ENCODE measurements at places on chromosomes 1 and 21.

DNA sequence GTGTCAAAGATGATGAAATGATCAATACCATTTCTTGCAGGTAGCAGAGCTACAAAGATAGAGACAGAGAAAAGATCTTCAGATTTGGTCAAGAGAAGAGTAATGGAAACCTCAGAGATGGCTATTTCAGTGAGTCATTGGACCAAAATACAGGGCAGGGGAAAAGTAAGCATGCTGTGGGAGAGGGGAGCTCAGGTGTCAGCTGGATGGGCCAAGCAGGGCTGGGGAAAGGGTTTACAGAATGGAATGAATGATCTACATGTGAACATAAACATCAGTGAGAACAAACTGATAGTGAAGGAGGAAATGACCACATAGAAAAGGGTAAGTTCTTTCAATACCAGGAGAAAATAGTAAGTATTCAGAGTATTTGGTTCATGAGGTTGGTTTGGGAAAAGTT lies 61.4 kb upstream of the CNN3 start:
- ATAC-seq = no peak

- ATAC-seq = no peak
Measured at GRCh38 chr1:53524428-53525375, 65.5 kb downstream of the DMRTB1 start.

GRCh38 chr1:156933136-156933535 lies 12.7 kb downstream of the LRRC71 start:
- no peak for ATAC-seq

GRCh38 chr21:17709266-17709611 lies 96.5 kb upstream of the BTG3 start:
- ATAC-seq = no peak

DNA sequence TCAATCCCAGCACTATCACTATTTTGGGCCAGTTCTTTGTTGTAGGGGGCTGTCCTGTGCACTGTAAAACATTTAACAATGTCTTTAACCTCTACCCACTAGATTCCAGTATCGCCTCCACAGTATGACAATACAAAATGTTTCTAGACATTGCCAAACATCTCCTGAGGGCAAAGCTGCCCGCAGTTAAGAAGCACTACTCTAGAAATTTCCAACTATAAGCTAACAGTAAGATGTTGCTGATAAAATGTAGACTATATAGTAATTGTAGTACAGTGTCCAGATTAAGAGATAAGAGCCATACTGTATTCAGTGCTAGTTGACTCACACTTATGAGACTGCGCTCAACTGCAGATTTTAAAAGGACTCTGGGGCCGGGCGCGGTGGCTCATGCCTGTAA lies 5.0 kb downstream of the MTF1 start:
- no peak for ATAC-seq

- no peak for ATAC-seq
Measured at GRCh38 chr21:41821756-41822431, 55.0 kb upstream of the RIPK4 start.

DNA sequence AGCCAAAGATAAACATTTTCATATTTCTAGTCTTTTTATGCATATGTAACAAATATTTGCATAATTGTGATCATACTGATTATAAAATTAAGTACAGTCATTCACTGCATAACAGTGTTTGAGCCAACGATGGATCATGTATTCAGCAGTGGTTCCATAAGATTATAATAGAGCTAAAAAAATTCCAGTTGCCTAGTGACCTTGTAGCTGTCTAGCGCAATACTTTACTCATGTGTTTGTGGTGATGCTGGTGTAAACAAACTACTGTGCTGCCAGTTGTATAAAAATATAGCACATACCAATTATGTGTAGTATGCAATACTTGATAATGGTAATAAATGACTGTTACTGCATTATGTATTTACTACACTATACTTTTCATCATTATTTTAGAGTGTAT lies 2.1 kb upstream of the S100A10 start:
- no peak for ATAC-seq

DNA sequence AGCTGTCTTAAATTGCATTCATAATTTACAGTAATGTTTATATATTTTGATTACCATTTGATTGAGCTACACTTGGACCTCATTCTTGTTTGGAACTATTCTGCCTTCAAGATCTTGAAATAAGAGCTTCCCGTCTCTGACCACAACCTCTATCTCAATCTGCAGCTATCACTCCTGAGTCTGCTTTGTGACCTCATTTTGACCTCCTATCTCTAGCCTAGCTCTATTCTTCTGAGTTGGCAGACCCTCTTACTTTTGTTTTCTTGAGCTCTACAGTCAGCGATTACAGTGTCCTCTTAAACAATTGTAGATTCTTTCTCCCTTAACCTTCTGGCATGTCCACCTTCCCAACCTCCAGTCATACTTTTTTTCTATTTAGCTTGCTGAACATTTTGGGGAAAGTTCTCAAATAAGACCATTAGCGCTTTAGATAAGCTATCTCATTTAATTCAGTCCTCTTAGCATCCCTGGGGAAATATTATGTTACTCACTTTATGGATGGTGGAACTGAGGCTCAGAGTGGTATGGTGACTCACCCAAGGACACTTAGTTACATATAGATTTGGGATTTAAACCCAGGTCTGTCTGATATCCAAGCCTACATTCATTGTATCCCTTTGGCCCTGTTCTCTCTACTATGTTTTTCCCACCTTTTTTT lies 19.1 kb downstream of the RPAP2 start:
- ATAC-seq = no peak

- no peak for ATAC-seq
Measured at GRCh38 chr1:81125672-81126071, 675.1 kb upstream of the ADGRL2 start.

DNA sequence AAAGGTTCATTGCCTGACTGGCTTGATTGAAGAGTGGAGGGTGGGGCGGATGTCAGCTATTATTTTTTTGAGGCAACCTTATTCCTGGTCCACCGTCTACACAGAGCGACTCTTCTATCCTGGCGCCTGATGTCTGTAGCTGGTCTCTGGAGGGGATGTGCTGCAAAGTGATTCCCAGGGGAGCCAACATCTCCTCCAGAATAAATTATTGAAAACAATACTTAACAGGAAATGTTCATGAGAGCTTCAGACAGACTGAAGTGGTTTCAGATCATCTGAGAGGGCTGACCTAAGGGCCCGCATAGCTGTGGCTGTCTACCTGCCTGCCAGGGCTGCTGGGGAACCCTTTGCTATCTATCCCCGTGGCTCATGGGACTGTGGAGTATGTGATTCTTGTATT lies 66.7 kb downstream of the TEX35 start:
- ATAC-seq = no peak

DNA sequence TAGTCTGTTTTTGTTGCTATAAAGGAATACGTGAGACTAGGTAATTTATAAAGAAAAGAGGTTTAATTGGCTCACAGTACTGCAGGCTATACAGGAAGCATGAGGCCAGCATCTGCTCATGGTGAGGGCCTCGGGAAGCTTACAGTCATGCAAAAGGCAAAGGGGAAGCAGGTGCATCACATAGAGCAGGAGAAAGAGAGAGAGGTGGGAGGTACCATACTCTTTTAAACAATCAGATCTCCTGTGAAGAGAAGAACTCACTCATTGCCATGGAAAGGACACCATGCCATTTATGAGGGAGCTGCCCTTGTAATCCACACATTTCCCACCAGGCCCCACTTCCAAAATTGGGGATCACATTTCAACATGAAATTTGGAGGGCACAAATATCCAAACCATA lies 12.7 kb downstream of the PPP1R12B start:
- ATAC-seq = no peak

GRCh38 chr1:86573763-86574484 lies 27.0 kb downstream of the CLCA4 start:
- no peak for ATAC-seq

GRCh38 chr1:67952071-67952470 lies 98.4 kb downstream of the DIRAS3 start:
- no peak for ATAC-seq

DNA sequence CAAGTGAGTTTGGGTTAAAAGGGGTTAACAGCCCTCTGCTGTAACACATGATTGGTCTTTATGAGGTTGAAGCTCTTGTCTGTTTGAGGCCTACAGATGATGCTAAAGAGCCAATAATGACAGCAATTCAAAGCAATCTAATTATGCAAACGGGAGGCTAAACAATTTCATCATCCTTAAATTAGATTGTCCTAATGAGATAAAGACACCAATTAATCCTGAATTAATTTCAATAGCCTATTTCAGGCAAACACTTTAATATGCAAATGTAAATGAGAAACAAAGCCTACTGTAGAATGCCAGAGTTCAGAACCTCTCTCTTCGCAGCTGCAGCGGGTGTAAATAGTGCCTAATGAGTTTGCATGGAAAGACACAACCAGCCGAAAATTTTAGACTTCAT lies 504.7 kb upstream of the PBX1 start:
- ATAC-seq = no peak

DNA sequence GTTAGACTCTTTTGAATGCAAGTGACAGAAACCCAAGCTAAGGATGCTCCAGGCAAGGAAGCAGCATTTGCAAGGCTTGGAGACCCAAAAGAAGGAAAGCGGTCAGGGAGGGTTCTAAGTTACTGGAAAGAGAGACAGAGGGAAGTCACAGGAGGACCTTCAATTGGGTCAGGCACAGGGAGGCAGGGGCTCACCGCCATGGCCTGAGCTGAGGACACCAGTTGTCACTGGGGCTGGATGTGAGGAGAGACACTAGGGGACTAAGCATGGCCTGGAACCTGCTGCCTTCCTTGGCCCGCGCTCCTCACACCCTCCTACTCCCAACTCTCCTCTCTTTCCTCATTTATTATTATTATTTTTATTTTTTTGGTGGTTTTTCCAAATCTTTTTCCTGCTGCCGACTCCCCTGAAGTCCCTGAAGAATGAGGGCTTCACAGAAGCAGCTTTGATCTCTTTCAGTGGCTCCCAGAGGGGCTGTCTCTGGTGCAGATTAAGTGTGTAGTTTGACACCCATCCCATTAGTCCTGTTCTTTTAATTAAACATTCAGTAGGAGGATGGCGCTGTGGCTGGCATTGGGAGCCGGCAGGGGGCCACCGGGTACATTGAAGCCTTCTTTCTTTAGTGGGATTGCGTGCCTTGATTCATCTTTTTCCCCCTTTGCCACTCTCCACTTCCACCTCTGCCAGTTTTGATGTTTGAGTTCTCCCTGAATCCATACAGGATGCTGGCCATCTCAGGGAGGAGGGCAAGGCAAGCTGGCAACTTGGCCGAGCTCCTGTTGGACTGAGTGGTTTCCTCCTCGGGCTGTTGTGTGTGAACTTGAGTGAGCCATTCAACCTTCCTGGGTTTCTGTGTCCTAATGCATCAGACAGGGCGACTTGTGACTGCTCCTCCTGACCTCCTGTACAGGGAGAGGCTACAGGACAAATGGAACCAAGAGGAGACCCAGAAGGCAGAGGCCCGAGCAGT lies 59.3 kb downstream of the MDM4 start:
- no peak for ATAC-seq

DNA sequence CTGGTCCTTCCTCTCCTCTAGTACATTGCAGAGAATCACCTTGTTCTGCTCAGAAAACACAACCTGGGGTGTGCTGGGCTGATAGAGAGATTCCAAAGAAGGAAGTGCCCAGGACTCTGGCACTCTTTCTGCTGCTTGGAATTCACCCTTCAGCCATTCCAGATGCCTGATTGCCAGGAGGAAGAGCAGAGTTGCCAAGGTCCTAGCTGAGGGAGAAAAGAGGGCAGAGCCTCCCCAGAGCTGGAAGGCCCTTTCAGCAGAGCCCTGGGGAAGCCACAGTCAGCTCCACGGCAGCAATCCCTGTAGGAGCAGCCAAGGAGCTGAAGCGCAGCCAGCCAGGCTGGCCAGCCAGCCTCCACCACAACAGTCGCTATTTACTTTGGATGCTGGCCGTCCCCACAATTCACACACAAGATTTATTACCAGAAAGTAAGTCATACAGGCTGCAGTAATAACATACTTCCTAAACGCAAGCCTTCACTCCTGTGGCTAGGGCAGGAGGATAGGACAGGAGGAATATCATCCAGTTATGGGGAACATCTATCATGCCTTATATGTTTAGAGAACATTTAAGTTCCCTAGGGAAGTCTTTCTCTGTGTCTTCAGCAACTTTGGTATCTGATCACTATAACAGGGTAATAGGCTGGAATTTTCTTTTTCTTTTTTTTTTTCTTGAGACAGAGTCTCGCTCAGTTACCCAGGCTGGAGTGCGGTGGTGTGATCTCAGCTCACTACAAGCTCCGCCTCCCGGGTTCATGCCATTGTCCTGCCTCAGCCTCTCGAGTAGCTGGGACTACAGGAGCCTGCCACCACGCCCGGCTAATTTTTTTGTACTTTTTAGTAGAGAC lies 36.6 kb upstream of the SLC44A3 start:
- ATAC-seq = peak; percentile 52

- ATAC-seq = peak; percentile 86
Measured at GRCh38 chr1:43454270-43455011, 710 bp upstream of the HYI start.

DNA sequence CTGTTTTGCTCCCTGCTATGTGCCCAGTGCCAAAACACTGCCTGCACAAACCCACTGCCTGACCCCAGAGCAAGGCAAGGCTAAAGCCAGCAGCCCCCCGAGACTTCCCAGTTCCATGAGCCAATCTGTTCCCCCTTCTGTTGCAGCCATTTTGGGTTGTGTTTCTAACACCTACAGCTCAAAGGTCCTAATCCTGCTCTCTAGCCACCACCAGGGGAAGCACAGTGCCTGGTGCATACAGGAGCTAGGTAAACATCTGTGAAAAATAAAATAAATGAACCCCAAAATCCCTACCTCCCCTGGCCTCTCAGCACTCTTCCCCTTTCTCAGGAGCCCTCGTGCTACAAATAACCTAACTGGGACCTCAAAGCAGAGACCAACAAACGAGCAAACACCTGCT lies 190.2 kb downstream of the MATN1 start:
- no peak for ATAC-seq

GRCh38 chr1:25810341-25811299 lies 9.1 kb upstream of the MTFR1L start:
- ATAC-seq = peak; percentile 36

- ATAC-seq = no peak
Measured at GRCh38 chr1:64699327-64699726, 45.5 kb upstream of the RAVER2 start.

- ATAC-seq = no peak
Measured at GRCh38 chr1:224781800-224782199, 147.7 kb upstream of the DNAH14 start.

- no peak for ATAC-seq
Measured at GRCh38 chr1:32877211-32878110, 6.7 kb upstream of the FNDC5 start.

- no peak for ATAC-seq
Measured at GRCh38 chr1:28811766-28812668, at the start of gene OPRD1. Gene OPRD1 (plus strand): TSS chr1:28812170. CDS start chr1:28812384, 214 bp downstream.

- ATAC-seq = no peak
Measured at GRCh38 chr1:89261926-89262515, 10.6 kb downstream of the GBP5 start.

GRCh38 chr1:36096500-36097432 lies 8.1 kb downstream of the ADPRS start:
- peak; percentile 13 for ATAC-seq

GRCh38 chr1:185559684-185560331 lies 174.4 kb upstream of the HMCN1 start:
- peak; percentile 80 for ATAC-seq

GRCh38 chr1:207659545-207660153 lies 14.7 kb downstream of the CR1L start:
- ATAC-seq = peak; percentile 72

- no peak for ATAC-seq
Measured at GRCh38 chr1:82062206-82062605, 261.5 kb downstream of the ADGRL2 start.

All from esophagus mucosa (tissue), 1 donor.